NCI-H524 (cell line): ENCODE measurements at places on chromosomes 4 and X.
A peak's percentile ranks its signal among the peaks of the same experiment; 100 is the strongest.

- DNase-seq, result no peak
Observed at GRCh38 chr4:2836391-2836859, 7.2 kb upstream of the ADD1 start.

GRCh38 chrX:20317873-20318272 lies 51.2 kb upstream of the RPS6KA3 start:
- no peak for DNase-seq

DNA sequence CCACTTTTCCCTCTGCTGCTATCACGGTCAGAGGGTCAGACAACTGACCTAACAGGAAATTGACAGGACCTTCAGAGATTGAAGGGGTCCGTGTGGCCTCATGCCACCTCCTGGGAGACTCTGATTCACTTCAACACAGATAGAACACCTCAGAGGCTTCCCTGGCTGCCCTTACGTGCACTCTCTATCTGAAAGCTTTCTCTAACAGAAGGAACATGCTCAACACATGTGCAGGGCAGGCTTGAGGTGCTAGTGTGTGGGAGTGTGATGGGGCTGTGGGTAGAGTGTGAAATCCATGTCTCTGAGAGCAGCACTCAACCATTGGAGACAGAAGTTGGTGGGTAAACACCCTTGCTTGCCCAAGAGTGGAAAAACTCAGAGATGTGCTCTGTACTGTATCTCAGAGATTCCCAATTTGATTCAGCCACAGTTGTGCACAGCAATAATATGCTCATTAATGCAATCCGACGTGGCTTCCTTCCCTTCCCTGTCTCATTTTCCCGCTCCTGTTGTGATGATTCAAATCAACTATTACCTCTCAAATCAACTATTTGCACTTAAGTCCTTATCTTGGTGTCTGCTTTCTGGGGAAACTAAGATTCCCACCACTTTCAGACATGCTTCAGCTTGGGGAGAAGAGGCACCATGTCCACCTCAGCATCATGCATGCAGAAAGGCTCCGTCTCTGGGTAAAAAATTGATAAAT lies 62.0 kb upstream of the MAGEB2 start:
- DNase-seq, result no peak

DNA sequence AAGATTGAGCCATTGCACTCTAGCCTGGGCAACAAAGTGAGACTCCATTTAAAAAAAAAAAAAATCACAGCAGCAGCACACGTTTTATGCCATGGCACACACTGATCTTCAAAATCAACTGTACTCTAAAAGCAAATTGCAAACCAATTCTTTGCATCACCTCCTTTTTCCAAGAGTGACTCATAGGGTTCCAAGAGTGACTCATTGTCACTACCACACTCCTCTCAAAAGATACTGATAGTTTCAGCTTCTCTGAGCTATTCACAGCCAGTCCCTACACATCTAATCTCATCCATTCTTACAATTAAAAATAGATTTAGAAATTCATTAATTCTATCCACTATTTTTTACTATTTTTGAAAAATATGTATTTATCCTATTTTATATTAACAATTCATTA lies 1494.9 kb upstream of the AGA start:
- DNase-seq, result no peak

DNA sequence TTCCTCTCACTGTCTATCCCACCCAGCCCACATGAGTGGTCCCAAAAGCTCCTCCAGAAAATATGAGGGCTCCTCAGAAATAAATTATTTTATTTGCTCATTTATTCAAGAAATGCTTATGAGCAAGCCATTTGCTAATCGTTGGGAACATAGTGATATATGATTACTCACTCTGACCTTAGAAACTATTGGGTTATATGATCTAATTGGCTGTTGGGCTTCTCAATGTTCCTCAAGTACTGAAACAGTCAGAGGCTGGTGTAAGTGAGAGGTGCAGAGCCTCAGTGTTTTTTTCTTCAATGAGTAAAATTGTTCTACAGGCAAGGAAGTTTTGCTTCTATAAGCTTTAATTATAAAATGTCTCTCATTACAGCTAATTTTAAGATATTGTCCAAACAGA lies 893.8 kb upstream of the INTU start:
- no peak for DNase-seq

- DNase-seq, result no peak
Observed at GRCh38 chrX:132435222-132435621, 53.6 kb downstream of the MBNL3 start.

DNA sequence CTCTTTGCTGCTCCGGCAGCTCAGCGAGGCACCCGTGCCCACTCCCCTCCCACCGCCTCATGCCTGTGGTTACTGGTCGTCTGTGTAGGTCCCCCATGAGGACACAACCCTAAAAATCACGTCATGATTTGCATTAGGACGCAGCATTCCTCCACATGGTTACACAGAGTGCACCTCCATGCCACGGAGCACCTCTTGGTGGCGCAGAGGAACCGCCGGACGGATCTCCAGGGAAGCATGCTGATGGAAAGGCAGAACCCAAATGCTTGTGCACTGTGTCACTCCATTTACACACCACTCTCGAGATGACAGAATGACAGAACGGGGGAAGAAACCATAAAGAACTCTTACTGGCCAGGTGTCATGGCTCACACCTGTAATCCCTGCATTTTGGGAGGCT lies 22.4 kb downstream of the FAM53A start:
- no peak for DNase-seq

GRCh38 chr4:84594724-84595123 lies 11.8 kb downstream of the CDS1 start:
- no peak for DNase-seq

DNA sequence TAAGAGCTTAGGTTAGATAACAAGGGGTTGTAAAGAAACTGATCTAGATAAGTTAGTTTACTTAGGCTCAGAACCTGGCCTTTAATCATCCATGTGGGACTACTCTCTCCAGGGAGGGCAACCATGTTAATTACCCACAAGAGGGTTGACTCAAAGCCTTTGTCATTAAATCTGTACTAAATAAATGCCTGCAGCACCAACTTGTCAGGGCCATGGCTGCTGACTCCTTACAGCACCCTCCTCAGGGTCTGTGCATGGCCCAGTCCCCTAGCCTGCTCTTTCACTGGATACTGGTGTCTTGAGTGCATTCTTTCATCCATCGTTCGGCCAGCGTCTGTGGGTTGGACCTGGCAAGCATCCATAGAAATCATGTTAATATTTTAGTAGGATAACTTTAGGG lies 34.7 kb downstream of the CASP3 start:
- DNase-seq, result no peak

DNA sequence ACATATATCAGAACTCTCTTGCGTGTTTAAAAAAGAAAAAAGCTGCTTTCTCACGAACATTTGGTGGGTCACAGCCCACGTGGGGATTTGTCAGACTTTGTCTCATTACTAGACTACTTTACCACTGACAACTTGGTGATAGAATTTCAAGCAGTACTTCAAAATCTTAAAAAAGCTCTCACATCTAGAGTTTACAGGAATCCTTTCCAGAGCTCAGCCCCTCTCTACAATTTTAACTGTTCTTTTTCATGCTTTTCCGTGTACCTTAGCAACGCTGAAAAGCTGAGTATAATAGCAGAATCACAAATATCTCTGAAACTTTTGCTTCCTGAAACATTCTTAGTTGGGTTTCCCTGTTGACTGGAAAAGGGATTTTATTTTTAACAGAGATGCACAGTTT lies 50.2 kb downstream of the SMAD1 start:
- DNase-seq, result no peak

DNA sequence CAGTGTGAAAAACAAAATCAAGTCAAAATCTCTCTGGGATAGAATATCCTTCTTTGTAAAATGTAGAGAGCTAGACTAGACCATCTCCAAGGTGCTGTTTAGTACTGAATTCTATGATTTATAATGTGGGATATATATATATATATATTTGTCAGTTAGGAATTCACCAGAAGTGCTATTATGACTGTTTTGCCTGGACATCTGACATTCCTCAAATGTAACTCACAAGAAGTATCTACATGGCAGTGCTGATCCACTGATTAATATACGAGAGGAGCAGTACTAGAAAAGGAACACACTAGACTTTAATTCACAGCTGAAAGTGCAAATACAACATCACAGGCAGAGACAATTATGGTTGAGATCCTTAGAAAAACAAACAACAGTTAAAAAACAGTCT lies 208.9 kb downstream of the GBA3 start:
- DNase-seq, result no peak

GRCh38 chrX:47380268-47380667 lies 9.9 kb downstream of the ZNF157 start:
- DNase-seq, result no peak

GRCh38 chrX:113726009-113726408 lies 857.9 kb upstream of the HTR2C start:
- DNase-seq, result no peak

GRCh38 chrX:152343306-152343705 lies 107.8 kb downstream of the GABRA3 start:
- DNase-seq, result peak; percentile 2

DNA sequence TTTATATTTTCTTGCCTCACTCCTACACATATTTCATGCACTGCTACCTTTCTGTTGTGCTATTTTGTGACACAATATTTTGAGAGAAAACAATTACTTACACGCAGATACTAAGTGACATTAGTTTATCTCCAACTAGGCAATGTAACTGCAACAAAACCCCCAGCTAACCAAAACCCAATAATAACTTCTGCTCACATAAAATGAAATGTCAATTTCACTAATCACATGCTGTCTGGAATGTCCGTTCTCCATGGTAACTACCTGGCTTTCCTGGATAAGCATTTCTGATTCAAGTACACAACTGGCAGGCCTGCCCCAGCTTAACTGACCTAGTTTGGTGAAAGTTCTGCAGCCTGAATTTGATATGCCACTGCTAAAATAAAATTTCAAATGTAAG lies 313.5 kb downstream of the TMA16 start:
- DNase-seq, result no peak

- no peak for DNase-seq
Observed at GRCh38 chr4:177611974-177612664, 169.9 kb upstream of the AGA start.

- DNase-seq, result peak; percentile 7
Observed at GRCh38 chrX:6151971-6152370, 76.7 kb downstream of the NLGN4X start.

DNA sequence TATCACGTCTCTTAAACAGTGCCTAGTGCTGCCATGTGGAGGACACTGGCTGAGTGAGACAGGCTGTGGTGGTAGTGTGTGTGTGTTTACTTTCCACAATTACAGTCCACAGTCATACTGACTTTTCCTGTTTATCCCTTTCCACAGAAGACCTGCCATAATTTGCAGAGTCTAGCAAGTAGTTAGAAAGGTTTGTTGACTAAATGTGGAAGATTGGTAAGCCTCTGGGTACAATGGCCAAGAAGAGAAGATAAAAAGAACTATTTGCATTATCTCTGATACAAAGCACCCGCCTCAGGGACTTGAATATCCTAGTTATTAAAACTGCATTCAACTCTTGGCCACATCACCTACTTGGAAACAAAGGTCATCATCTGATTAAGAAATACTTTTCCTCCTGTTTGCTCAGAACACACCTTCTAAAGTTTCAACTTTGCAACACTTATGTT lies 89.1 kb downstream of the FAM13A start:
- no peak for DNase-seq

DNA sequence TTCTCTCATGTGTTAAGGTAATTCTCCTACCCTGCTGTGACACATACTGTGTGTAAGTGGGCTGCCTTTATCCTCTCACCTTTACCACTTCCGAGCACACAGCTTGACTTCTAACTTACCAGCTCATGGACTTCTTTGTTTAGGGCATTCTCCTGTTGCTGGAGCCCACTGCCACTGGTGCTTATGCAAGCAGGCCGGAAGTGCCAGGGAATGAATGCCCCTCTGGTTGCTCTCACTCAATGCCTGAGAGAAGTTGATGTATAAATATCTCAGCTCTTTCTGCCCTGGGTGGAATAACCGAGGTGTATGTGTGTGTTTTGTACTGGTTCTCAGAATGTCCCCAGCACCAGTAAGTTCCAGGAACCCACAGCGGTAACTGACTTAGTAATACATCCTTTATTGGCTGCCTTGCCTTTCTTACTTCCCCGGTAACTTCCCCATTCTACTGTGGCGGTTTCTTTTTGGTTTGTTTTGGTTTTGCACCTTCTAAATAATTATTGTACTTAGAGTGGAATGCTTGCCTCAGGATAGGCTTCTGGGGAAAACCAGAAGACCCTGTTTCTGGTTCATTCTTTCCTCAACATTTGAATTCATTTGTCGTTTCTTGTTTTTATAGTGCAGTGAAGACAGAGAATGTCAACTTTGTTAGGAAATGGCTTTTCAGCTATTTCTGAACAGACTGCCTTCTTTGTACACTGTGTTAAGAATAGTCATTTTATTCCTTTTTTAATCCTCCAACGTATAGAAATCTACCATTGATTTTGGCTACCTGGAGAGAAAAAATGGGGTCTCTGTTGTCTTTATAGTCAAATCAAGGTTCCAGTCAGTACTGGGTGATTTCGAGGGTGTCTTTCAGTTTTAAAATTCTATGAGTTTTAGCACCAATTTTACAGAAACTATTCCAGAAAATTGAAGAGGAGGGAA lies 45.4 kb downstream of the CXorf58 start:
- DNase-seq, result no peak

- no peak for DNase-seq
Observed at GRCh38 chrX:24150898-24151297, 1.4 kb downstream of the ZFX start.

DNA sequence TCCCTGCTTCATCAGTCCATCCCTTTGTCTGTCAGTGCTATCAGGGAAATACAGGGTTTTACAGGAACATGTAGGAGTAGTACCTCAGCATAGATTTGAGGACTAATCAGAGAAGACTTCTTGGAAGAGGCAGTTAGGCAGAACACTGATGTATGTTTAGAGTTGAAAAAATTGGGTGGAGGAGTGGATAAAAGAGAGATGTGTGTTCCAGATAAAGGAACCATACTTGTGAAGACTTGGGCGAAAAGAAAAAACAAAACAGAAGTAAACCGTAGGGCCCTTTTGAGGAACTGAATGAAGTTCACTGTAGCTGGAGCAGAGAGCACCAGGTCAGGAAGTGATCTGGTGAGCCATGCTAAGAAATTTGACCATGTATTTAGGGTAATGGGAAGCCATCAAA lies 32.3 kb downstream of the AFF1 start:
- no peak for DNase-seq

GRCh38 chr4:112378858-112379257 lies 81.7 kb downstream of the ALPK1 start:
- DNase-seq, result no peak
